ENCODE measurements at places on chromosomes 4 and X.
A peak's percentile ranks its signal among the peaks of the same experiment; 100 is the strongest.

- DNase-seq = no peak
These were observed 93.3 kb downstream of the PHOX2B start for GRCh38 chr4:41655177-41655576.

- DNase-seq = peak; percentile 80
These were observed 195.5 kb upstream of the VEGFC start for GRCh38 chr4:176988226-176988625.

- DNase-seq = no peak
These were observed 503 bp upstream of the PDE5A start for GRCh38 chr4:119629142-119629471.

- DNase-seq = no peak
These were observed 57.6 kb downstream of the UGT2B11 start for GRCh38 chr4:69156913-69157312.

DNA sequence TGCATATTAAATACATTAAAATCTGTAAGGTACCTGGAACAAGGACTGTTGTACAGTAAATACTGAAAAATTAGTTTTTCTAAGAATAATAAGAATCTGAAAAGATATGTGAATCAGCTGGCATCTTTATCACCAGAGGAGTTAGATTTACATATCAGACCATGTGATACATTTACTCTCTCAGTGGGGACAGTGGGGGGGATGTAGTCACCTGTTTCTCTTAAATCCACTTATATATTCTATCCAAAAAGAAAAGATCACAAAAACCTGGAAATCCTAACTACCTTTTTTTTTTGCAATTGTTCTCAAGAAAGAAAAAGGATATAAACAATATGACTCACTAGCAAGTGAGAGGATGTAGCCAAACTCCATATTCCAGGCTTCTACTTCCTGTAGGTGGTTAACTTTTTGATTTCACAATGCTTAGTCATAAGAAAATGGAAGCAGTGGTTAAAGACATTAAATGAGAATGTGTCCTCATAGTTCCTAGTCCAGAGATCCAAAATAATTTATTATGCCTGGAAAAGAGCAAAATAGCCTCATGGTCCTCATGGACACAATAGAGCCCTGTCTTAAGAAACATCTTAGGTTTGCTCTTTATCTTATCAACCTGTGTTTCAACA lies 22.5 kb upstream of the MYOZ2 start:
- DNase-seq = peak; percentile 81

- peak; percentile 65 for DNase-seq
These were observed 201.0 kb upstream of the STK26 start for GRCh38 chrX:131821945-131822622.

DNA sequence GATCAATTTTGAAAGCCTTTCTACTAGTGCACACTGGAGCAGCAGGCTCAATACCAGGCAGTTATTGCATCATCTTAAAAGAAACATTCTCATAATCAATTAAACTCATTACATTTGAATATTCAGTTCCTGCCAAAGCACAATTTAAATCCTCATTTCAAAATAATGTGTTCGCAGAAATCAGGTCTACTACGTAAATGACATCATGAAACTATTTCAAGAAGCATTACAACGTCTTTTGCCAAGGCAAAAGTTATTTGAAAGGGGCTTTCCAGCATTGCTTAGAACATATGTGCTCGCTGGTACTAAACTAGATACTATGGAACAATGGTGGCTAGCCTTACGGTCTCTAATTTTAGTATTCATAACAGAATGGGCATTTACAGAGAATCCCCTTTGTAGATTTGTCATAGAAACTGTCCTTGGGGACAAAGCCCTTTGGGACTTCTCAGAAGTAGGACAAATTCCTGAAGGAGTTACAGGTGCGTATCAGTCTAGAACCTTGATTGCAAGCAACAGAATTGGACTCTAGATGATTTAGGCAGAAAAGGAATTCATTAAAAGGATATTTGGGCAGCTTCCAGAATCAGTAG lies 27.6 kb upstream of the HUWE1 start:
- no peak for DNase-seq
